ENCODE measurements at places on chromosomes 12 and 14. TPM values are rescaled to one million over a fixed set of nuclear protein-coding genes. Genes with fewer than 3 reads are reported as not detected.

Gene TSPAN19
- not detected for total RNA-seq

Gene HOXC9
- total RNA-seq: 10.6 TPM

Gene NEMP1
- total RNA-seq: 18.6 TPM

Gene TTC6
- 0.38 TPM for total RNA-seq

Gene RNFT2
- total RNA-seq: 2.6 TPM

Gene INSM2
- total RNA-seq: 0.02 TPM

Gene IL26
- not detected for total RNA-seq

Gene OAS2
- total RNA-seq: 0.22 TPM
